ENCODE measurements at places on chromosomes 16 and 17.

DNA sequence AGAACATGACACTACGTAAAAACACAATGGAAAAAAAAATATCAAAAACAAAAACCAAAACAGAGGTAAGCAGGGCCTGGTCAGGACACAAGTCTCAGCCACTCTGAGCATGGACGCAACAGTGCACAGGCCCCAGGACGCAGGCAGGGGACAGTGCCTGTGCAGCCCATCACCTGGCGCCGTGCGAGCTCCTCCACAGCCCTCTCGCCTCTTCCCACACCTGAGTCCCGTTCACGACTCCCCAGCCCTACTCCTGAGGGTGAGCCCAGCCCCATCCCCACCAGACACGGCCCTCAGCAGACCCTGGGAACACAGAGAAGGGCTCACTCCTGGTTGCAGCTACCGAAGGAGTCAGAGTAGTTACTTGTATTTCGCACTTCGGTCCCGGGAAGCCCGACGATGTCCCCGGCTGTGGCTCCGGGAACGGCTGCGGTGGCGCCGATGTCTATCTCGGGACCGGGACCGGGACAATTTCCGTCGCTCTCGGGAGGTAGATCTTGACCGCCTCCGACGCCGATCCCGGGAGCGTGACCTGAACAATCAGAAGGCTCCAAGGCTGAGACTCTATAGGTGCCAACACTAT, 9.4 kb downstream of the HBQ1 start:
- no peak for DNase-seq

DNA sequence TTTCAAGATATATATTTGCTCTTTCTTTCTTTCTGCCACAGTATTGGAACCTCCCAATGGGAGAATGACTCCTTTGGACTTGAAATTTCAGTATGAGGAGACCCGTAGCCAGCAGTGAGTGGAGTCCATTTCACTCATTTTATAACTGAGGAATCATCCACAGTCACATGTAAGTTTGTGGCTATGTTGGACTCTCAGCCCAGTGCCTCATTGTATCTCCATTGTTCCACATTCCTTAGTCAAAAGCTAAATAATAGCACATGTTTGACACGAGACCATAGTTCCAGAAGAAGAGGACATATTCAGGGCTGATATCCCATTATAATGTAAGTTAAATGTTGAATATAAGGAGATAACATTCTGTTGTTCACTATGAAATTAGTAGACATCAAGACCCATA, 12.7 kb upstream of the SPAG9 start:
- DNase-seq, result no peak

DNA sequence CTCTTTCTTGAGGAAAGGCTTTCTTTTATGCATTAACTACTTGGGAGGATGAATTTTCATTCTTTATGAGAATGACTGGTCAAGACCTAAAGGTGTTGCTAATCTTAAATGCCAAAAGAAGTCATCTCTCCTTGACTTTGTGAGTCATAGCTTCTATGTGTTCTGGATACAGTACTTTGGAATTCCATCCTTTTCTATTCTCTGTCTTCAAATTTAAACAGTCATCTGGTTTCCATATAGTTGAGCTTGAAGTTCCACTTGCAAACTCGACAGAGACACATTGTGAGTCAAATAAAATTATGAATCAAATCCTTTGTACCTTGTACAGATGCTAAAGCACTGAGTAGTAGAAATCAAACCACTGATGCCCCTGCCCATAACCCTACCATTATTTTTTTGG, 271.9 kb upstream of the PMFBP1 start:
- no peak for DNase-seq

- no peak for DNase-seq
Observed at GRCh38 chr16:86519649-86520316, 9.5 kb downstream of the FOXF1 start.

- no peak for DNase-seq
Observed at GRCh38 chr17:39960524-39961041, 2.2 kb upstream of the GSDMA start.

GRCh38 chr16:50621452-50621792, 59.7 kb downstream of the SNX20 start:
- no peak for DNase-seq

GRCh38 chr16:17769065-17769464, 298.3 kb upstream of the XYLT1 start:
- DNase-seq, result no peak

- DNase-seq, result peak; percentile 41
Observed at GRCh38 chr17:74386386-74386785, 19.1 kb downstream of the GPR142 start.

- DNase-seq, result no peak
Observed at GRCh38 chr16:66605177-66605978, 874 bp downstream of the CMTM3 start.

DNA sequence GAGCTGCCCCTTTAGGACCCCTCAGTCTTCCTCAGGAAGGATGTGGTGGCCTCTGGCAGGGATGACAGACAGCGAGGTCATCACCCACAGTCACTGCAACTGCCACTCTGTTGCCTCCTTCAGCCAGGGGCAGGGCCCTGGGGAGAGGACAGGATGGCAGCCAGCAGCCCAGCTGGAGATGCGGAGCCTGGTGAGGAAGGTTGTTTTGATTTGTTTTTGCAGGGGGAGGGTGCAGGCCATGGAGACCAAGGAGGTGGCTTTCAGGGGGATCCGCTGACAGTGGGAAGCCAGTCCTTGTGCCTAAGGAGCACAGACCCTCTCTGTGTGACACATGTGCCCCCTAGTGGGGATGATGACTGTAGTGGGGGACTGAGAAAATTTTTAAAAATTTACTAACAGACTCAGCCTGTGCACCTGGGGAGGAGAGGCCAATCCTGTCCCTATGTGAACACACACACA, 7.4 kb downstream of the PRCD start:
- no peak for DNase-seq

GRCh38 chr17:7841915-7842379, 7.9 kb downstream of the KDM6B start:
- peak; percentile 91 for DNase-seq

- DNase-seq, result no peak
Observed at GRCh38 chr17:4368341-4368740, 1.9 kb upstream of the UBE2G1 start.

GRCh38 chr17:33373273-33373672, 80.2 kb upstream of the ASIC2 start:
- no peak for DNase-seq

- no peak for DNase-seq
Observed at GRCh38 chr17:77222356-77222755, 81.6 kb downstream of the SEC14L1 start.

Data from natural killer cell treated with Interleukin-12 subunit alpha and Interleukin-12 subunit beta and Interleukin-15 and Interleukin-18, amount 100 ng/mL, for 72 hours (primary cell).